Activated CD4-positive, alpha-beta T cell treated with anti-CD3 and anti-CD28 coated beads for 48 hours (primary cell): ENCODE measurements at places on chromosomes 2 and 18.

DNA sequence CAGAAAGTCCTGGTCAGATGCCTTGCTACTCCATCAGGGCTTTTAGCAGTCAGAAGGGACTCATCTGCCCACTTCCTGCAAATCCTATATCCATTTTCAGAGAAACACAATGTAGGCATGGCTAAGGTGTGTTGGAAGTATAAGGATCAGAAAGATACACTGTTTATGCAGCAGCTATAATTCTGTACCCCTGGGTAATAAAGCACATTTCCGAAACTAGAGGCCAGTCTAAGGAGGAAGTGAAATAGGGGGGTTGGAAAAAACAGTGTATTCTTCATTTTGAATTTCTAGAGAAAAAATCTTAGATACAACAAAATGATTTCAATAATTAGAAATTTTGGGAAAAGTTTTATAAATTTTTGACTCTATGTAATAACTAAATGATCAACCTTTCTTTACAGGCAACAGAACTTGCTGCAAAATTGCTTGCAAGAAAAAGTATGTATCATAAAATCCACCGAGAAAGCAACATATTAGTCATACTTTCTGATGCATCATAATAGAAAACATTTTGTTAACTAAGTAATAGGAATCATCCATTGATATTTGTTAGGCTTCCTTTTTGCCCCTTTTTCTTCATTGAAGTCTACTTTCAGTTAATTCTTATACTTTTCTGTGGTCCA is 47.4 kb downstream of the FSIP2 start:
- DNase-seq: no peak

DNA sequence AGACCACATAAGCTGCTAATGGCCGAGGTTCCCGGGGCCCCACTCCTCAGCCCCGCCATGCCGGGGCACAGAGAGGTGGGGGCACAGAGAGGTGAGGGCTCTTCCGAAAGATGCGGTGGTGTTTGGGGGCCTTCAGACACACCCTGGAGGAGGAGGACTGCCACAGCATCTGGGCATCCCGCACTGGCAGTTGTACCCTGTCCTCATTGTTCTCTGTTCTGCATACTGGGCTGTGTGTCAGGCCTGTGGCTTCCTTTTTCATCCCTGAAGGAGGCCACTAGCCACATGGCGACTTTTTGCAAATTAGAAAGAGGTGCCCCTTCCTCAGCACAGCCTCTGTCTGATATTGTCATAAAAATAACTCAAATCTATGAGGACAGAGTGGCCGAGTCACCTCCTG is 150.1 kb downstream of the CTIF start:
- DNase-seq: no peak

GRCh38 chr2:207930747-207931146 is 94.6 kb downstream of the PLEKHM3 start:
- no peak for DNase-seq

- no peak for DNase-seq
These were observed 142.2 kb downstream of the EPHA4 start for GRCh38 chr2:221429741-221430491.

DNA sequence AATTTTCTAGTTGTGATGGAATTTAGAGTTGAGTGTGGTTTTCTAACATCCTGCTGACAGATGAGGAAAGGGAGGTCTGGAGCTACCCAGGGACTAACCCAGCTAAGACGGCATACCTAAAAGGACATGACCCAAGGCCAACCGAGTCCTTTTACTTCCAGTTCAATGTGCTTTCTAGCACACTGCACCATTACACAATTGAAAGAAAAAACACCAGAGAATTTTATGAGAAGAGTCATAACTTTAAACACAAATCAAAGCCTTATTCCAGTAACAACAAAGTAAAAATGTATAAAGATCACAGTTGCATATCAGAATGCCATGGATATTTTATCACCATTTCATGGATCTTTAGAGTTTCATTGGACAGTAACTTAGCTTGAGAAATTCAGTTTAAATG is 480.3 kb downstream of the MEIS1 start:
- DNase-seq: no peak

DNA sequence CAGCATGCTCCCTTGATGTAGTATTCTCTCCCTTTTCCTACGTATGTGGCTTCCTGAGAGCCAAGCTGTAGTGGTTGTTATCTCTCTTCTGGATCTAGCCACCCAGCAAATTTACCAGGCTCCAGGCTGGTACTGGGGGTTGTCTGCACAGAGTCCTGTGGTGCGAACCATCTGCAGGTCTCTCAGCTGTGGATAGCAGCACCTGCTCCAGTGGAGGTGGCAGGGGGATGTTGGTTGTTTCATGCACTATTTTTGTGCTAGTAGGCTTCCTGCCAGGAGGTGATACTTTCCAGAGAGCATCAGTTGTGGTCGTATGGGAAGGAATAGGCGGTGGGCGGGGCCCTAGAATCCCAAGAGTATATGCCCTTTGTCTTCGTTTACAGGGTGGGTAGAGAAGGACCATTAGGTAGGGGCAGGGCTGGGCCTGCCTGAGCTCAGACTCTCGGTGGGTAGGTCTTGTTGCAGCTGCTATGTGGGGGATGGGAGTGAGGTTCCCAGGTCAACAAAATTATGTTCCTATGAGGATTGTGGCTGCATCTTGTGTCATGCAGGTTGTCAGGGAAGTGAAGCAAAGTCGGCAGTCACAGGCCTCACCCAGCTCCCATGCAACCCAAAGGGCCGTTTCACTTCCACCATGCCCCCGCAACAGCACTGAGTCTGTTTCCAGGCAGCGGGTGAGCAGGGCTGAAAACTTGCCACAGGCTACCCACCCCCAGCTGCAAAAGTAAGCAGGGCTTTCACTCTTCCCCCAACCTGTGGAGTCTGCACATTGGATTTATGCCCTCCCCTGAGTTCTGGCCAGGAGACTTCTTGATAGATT is 1139.5 kb downstream of the BCL11A start:
- no peak for DNase-seq

- no peak for DNase-seq
These were observed 12.9 kb upstream of the ESPNL start for GRCh38 chr2:238087211-238087610.

DNA sequence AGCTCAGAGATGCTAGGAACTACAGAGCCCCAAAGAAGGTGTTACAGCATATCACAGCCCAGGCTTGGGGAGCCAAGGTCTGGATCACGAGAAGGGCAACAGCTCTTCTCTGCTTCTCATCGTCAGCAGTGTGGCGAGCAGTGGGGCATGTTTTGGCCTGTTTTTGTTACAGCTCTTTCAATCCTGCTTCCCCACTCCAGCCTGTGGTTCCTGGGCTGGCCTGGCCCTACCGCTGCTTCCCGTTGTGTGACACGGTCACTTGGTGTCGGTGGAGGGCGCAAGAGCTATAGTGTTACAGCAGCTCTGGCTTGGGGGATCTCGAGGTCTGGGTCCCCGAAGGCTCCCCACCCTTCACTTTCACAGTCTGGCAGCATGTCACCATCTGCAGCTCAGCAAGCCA is 870.2 kb downstream of the CBLN2 start:
- DNase-seq: no peak

- DNase-seq: no peak
These were observed 310.4 kb upstream of the HDAC4 start for GRCh38 chr2:239710953-239711861.

- DNase-seq: no peak
These were observed 451.4 kb upstream of the ST6GAL2 start for GRCh38 chr2:107337209-107337898.

- peak; percentile 34 for DNase-seq
These were observed 118.0 kb upstream of the MSTN start for GRCh38 chr2:190180313-190181122.

GRCh38 chr2:3348767-3349166 is 28.9 kb downstream of the EIPR1 start:
- DNase-seq: no peak

DNA sequence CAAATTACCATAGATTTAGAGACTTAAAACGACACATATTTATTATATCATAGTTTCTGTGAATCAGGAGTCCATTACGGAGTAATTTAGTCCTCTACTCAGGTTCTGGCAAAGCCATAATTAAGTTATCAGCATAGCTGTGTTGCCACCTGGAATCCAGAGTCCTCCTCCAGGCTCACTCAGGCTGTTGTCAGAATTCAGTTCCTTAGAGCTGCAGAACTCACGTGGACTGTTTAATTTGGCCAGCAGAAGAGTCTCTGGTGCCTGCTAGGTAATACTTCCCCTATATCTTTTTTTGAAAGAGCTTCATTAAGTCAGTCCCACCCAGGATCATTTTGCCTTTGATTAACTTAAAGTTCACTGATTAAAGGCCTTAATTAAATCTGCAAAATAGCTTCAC is 891.5 kb downstream of the SUCLG1 start:
- no peak for DNase-seq

DNA sequence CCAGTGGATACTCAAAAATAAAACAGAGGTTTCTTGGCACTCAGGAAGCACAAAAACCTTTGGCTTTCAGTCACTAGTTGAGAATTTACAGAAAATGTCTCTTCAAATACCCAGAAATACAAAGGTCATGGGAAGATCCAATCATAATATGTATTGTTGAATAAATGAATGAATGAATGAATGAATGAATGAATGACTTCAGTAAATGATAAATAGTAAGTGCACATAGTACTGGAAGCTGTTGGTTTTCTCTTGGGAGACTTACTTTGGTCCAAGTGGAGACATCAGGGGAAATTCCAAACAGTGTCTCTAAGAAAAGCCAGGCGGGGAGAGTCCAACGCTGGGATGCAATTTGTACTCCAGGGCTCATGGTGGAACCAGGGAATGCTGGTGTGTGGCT is 261.3 kb upstream of the KLHL29 start:
- no peak for DNase-seq

DNA sequence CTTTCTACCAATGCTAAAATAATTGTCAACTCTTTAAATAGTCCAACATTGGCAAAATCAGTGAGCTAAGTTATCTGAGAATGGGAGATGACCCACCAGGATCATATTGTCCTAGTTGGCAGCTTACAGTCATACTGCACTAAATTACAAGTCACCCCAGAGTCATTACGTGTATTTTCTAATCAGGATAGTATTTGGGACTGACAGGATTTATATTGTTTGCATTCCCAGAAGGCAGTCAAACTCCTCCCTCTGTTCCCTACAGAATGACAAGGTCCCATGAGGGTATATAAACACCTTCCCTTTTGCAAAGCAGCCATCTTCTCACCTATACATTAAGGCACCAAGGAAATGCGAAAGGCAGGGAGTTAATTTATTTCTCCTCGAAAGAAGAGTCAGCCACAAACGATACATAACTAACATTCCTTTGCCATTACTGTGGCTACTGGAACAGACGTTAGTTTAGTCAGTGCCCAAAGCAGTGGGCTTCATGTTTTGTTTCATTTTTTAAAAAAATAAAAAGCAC is 125.3 kb downstream of the ANTXR1 start:
- DNase-seq: no peak

- DNase-seq: no peak
These were observed 178.7 kb downstream of the ANTXR1 start for GRCh38 chr2:69191634-69192033.

- DNase-seq: no peak
These were observed 75.1 kb downstream of the ACOXL start for GRCh38 chr2:110807522-110807921.

DNA sequence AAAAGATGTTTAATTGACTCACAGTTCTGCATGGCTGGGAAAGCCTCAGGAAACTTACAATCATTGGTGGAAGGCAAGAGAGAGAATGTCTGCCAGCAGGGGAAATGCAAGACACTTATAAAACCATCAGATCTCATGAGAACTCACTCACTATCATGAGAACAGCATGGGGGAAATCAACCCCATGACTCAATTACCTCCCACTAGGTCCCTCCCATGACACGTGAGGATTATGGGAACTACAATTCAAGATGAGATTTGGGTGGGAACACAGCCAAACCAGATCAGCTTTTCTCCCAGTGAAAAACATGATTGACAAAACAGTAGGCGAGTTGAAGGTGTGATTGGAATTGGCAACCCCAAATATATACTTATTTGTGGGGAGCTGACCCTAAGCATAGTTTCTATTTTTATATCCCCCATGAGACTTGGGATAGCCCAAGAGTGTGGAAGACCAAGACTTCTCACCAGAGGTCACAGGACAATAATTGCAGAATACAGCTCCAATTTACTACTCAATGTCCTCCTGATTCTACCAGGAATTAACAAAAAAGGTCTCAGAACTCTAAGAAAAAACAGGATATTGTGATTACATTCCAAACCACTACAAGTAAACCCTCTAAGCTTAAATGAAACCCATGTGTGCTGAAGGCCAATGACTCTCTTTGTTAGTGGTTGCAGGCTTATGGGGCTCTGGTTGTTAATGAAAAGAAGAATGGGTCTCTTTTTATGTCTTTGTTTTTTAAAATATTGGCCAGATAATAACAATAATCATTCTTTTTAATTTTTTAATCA is 96.1 kb upstream of the PIK3C3 start:
- no peak for DNase-seq

- DNase-seq: peak; percentile 76
These were observed 126.2 kb upstream of the LGALSL start for GRCh38 chr2:64327510-64328414.

DNA sequence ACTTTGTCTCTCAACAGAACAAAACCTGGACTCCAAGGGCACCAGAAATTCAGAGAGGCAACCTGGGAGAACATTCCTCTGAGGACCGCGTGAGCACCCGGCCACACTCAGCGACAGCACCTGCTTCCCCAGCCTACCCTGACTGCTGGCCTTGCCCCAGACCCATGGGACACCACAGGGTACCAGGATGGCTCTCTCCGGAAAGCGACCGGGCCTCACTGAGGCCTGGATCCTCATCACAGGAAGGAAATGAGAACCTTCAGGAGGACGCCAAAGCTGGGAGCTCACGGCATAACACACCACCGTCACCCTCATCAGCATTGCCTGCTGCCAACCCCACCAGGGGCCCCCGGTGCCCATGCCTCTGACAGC is 38.9 kb downstream of the HS6ST1 start:
- DNase-seq: no peak

GRCh38 chr2:207711750-207712530 is 500 bp downstream of the CCNYL1 start:
- DNase-seq: peak; percentile 64

DNA sequence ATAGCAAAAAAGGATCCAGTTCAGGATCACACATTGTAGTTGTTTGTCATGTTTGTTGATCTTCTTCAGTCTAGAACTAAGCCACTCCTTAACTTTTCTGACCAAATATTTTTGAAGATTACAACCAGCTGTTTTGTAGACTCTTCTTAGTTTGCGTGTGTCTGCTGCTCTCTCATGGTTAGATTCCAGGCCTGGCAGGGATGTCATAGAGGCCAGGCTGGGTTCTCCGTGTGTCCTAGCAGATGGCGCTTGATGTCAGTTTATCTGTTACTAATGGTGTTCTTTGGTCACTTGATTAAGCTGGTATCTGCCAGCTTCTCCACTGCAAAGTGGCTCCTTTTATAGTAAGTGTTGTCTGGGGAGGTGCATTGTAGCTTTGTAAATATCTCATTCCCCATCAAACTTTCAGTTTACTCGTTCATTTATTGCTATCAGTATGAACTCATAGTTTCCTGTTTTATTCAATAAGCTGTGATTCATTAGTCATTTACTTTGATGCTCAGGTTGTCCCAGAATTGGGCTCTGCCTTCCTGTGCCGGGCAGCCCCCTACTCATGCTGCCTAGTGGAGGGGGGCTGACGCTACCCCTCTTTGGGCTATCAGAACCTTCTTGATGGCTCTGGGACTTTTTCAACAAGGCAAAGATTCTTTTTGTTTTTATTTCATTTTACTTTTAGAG is 42.1 kb downstream of the GRHL1 start:
- no peak for DNase-seq
